Activated CD4-positive, alpha-beta T cell treated with anti-CD3 and anti-CD28 coated beads, Interleukin-2, amount 50 U/mL, for 24 hours (primary cell): ENCODE measurements at places on chromosomes 4 and X.

GRCh38 chr4:169485791-169486742, 126.3 kb downstream of the NEK1 start:
- DNase-seq = peak; percentile 6

GRCh38 chr4:76443376-76443775, 8.3 kb downstream of the SHROOM3 start:
- DNase-seq = no peak

GRCh38 chr4:23855912-23856605, 33.8 kb downstream of the PPARGC1A start:
- no peak for DNase-seq

DNA sequence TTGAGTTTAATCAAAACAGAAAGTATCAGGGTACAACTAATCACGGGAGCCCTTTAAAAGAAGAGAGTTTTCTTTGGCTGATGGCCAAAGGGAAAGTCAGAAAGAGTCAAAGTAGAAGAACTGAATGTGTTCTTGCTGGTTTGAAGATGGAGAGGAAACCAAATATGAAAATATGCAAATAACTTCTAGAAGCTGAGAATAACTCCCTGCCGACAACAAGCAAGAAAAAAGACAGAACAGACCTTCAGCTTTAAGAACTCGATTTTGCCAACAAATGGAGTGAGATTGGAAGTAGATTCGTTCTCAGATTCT, 903.8 kb downstream of the STIM2 start:
- no peak for DNase-seq

DNA sequence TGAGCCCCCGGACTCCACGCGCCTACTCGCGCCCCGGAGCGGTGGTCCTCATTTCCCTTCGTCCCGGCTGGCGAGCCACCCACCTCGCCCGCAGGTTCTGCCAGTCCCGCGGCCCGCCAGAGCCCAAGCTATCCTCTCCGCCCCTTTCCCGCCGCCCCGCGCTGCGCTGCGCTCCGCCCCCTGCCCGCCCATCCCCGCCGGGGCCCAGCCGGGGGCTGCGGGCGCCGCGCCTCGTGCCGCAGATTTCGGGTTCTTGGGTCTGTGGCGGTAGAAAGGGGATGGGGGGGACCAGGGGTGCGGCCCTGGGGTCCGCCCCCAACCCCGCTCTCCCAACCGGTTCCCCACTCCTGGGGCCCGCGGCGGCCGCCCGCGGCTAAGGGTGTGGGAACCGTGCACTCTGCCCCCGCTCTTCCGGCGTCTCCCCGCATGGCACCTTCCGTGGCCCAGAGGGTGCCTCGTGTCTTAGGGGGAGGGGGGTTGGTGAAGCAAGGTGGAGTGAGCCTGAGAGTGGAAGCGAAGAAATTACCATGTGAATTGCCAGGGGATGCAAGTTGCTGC, 650.8 kb upstream of the DIPK2B start:
- peak; percentile 38 for DNase-seq

- DNase-seq = no peak
These were observed 36.2 kb downstream of the ZFP42 start for GRCh38 chr4:188031751-188032150.

- no peak for DNase-seq
These were observed 68.3 kb downstream of the CRMP1 start for GRCh38 chr4:5824635-5825034.

DNA sequence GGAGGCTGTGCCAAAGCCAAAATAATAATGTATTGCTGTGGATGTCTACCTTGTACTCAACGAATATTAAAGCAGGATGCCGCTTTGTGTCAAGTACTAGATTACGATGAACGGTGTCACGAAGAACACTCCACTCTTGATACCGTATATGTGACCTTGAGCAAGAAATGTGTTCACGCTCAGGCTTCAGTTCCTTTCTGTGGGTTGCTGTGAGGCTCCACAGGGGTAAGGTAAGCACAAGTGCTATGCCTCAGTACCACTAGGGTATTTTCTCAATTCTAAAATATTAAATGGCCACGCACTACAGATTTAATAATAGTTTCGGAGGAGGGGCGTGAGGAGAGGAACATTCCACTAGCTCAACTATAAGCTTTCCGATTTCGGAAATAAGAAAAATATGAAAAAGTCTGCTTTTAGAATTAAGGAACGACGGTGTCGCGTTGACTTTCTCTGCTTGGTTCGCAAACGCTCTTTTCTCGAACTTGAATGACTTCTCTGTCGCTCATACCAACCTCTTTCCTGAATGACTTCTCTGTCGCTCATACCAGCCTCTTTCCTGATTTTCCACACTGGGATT, 607 bp upstream of the SCOC start:
- no peak for DNase-seq

DNA sequence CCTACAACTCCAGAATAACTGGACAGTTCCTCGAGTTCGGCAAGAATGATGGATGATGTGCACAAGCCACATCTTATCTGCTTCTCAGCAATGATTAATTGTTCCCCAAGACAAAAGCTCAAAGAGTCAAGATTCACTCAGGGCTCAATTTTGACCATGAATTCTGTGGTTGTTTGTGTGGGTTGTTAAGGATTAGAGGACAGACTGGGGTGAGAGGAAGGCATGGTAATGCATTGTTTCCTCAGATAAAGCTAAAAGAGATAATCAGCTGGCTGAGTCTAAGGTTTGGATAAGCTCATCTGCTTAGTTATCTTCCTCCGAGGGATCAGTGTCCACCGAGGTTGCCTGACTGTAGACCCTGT, 161.0 kb downstream of the CPEB2 start:
- no peak for DNase-seq

- DNase-seq = no peak
These were observed 375.7 kb downstream of the NLGN4X start for GRCh38 chrX:5852941-5853340.

- no peak for DNase-seq
These were observed 29.0 kb downstream of the LONRF3 start for GRCh38 chrX:119003462-119003861.

- DNase-seq = no peak
These were observed 875 bp downstream of the RGS12 start for GRCh38 chr4:3293401-3294391.

- DNase-seq = no peak
These were observed 184.7 kb upstream of the S100G start for GRCh38 chrX:16465081-16465876.

- DNase-seq = no peak
These were observed 2.6 kb upstream of the HPGDS start for GRCh38 chr4:94345266-94345665.

DNA sequence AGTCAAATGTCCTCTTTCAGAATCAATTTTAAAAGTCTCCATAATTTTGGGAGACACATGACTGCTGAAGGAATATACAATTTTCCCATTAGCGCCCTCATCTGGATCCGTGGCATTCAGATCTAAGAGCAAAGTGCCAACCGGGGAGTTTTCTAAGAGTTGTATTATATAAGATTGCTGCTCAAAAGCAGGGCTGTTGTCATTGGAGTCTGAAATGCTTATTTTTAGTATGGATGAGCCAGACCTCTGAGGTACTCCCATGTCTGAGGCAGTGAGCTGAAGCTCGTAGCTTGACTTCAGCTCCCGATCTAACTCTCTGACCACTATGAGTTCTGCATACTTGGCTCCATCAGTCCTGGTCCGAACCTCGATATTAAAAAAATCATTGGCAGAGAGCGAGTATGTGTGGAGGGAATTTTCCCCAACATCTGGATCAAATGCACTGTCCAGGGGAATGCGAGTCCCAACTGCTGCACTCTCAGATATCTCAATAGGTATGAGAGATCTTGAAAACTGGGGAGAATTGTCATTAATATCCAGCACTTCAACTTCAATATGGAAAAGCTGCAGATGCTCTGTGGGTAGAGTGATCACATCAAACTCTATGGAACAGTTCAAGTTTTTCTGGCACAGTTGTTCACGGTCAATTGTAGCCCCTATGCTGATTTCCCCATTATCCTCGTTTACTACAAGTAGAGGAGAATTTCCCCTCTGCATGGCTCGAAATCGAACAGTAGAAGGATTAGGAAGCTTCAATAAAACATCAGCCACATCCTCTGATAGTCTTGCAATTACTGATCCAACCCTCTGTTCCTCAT, 917 bp downstream of the PCDH18 start:
- no peak for DNase-seq

DNA sequence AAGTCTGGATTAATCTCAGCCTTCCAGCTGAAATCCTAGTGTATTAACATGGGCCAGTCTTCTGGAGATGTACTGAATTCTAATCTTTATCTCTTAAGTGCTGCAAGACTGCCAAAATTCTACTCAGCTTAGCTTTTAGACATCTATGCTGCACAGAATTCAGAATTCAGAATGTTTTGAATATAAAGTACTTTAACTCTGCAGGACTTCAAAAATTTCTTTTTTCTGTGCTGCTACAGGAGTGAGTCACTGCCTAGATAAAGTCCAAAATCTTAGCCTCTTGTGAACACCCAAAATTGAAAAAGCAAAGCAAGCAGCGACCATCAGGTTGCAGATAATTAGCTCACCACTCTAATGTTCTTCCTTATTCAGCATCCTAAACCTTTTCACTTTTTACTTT, 1092.6 kb upstream of the PCDH10 start:
- no peak for DNase-seq

- DNase-seq = no peak
These were observed 68.0 kb upstream of the GRID2 start for GRCh38 chr4:92235731-92236130.
